Amniotic stem cell (primary cell): ENCODE measurements at places on chromosomes 1 and 21.

- no peak for DNase-seq
Measured at GRCh38 chr1:38991638-38992411, 749 bp downstream of the AKIRIN1 start.

DNA sequence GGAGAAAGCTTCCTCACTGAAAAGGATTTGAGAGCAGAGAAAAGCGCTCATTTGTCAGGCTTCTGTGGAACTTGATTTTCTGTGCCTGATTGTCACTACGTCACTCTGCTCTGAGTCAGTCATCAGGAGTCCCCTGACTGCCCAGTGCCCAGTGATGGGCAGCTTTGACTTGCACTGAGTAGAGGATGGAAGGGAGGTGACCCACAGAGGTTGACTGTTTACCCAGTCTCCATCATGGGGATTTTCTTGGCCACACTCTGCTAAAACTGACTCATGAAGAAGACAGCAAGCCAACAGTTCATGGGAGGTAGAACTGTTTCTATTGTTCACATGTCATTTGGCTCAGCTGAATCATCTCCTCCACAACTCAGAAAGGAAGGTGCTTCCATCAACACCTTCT lies 82.1 kb upstream of the DUSP10 start:
- DNase-seq = no peak

DNA sequence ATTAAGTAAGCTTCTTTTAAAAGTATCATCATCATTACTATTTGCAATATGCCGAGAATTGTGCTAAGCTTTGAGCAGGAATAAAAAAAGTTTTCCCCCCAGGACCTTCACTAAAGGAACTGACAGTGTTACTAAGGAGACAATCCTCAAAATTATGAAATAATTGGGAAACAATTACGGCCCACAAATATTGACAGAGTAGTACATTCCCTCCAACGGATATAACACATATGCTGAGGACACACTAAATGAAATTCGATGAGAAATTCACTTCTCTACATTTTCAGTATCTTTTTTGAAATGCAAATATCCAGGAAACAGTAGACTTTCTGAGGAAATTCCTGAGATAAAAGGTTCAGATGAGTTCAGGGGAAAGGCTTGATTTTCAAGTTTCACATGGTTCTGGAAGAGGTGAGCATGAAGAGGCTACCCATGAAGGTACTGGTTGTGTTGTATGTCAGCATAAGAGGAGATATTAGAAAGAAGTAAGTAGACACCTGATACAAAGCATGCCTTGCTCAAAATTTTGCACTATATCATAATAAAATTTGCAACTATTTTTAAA lies 171.2 kb upstream of the NR5A2 start:
- no peak for DNase-seq

DNA sequence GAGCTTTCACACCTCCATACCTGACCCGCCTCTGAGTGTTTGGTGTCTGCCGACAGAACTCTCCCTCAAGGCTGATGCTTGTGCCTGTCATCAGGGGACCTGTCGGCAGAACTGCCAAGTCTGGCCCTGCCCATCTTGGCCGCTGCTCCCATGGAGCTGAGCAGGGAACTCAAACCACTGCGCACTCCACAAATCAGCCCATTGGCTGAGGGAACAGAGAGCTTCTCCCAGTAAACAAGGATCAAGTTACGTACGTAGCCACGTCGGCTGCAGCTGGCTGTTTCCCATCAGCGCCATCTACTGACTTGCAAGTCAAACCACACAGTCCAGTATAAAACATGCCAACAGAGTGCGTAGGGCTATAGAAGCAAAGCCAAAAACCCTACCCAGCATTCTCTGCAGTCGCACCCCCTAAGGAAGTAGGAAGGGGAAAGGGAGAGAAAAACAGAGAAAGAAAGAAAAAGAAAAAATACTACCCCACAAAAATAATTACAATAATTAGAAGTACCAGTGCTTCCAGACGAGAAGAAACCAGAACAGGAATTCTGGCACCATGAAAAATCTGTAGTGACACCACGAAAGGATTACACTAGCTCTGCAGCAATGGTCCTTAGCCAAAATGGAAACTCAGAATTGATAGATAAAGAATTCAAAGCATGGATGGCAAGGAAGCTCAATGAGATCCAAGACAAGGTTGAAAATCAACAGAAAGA lies 13.1 kb downstream of the KRTAP13-1 start:
- DNase-seq = no peak

DNA sequence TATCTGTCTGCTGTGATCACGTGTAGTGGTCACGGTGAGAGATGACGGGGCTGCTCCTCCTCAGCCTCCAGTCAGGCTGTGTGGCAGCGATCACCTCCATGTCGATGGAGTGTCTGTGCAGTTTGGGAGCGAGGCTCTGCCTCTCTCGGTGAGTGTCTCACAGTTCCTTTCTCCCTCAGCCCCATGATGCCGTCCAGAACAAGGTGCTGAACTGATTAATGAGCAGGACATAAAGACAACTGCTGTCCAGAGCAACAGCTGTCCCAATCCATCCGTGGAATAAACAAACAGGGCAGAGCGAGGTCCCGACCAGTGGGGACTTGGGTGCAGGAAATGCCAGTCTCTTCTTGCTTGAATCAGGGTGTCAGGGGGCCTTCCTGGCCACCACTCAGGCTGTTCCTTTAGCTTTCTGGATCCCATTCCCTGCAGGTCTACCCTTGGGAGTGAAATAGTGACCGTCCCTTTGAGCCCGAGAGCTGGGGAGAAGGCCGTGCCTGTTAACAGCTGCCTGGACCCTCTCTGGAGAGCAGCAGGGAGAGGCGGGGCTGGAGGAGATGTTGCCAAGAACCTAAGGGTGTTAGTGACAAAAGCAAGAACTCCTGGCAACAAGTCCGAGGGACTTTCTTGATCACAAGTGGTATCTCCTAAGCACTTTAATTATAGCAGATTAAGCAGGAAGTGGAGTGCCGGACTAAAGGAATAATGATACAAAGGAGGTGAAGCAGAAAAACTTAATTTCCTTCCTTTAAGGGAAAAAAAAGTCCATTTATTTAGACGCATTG lies 443.9 kb downstream of the KIF26B start:
- DNase-seq = no peak

GRCh38 chr1:180358649-180359048 lies 128.6 kb downstream of the LHX4 start:
- no peak for DNase-seq

DNA sequence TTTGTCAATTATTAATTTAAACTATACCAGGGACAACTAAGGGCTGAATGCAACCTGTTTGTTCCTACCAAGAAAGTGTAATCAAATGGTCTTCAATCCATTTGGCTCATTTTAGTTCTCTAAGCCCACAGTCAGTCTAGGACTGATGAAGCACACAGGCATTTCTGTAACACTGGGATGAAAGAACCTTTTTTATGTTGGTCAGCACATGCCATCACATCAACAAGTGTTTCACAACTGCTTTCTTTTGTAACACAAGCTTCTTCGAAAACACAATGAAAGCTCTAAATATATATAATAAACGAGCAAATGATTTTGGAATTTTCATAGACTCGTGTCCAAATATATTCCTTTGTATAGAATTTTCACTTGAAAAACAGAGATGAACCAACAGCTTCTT lies 28.8 kb downstream of the HEATR1 start:
- no peak for DNase-seq

- no peak for DNase-seq
Measured at GRCh38 chr1:180922631-180923015, 9.9 kb downstream of the KIAA1614 start.

- no peak for DNase-seq
Measured at GRCh38 chr1:243503155-243503554, 247.3 kb downstream of the SDCCAG8 start.

GRCh38 chr1:19877181-19877750 lies 4.9 kb upstream of the OTUD3 start:
- DNase-seq = no peak

DNA sequence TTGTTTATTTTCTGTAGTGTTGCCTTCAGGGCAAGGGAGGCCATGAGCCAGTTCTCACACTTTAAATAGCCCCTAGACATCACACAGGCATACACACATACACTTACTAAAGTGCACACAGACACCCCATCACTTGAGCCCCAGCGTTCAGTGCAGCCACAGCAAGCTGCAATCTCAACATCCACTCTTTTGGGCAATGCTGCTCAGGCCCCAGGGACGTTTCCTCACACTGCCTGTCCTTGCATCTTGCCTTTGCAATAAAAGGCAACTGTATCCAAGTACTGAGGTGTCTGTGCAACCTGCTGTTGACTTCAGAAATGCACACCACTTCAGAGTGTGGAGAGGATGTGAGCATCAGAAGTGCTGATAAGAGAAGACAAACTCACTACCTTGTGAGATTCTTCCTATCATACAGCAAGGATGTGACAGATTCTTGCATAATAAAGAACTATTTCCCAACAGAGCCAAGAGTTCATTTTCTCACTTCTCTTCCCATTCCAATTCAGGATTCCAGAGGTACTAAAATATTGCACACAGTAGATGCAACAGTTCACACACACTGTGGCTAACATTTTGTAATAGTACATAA lies 36.2 kb downstream of the IRF2BP2 start:
- no peak for DNase-seq

GRCh38 chr21:26057477-26058170 lies 112.9 kb downstream of the APP start:
- DNase-seq = no peak

DNA sequence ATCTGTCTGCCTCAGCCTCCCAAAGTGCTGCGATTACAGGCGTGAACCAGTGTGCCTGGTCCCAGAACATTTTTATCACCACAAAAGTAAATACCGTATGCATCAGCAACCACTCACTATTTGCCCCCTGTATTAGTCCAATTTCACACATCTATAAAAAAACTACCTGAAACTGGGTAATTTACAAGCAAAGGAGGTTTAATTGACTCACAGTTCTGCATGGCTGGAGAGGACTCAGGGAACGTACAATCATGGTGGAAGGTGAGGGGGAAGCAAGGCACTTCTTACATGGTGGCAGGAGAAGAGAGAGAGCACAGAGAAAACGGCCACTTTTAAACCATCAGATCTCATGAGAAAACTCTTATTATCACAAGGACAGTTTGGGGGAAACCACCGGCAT lies 25.6 kb upstream of the CTH start:
- no peak for DNase-seq

GRCh38 chr1:111837393-111837792 lies 81.7 kb downstream of the DDX20 start:
- DNase-seq = no peak

GRCh38 chr1:201489643-201490261 lies 17.2 kb downstream of the CSRP1 start:
- no peak for DNase-seq

- DNase-seq = no peak
Measured at GRCh38 chr1:62593825-62594394, 3.4 kb upstream of the ANGPTL3 start.

DNA sequence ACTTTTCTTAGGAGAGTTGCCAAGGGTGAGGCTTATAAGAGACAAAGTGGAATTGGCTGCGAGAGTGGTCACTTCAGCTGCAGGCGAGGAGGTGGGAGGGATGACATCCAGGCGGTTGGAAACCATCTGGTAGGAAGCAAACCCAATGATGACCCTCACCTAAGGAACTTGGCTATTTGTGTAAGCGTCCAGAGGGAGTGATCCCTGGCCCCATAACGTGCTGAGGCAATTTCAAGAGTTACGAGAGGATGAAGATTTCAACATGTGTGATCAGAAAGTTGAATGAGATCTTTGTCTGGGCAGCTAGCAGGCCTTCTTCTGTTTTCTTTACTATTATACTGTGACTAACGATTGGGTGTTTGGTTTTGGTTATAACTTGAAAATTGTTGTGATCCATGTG lies 102.7 kb upstream of the VANGL1 start:
- no peak for DNase-seq

GRCh38 chr1:171495444-171495843 lies 10.1 kb downstream of the PRRC2C start:
- DNase-seq = no peak

GRCh38 chr1:226736001-226736907 lies 2.8 kb downstream of the ITPKB start:
- no peak for DNase-seq

DNA sequence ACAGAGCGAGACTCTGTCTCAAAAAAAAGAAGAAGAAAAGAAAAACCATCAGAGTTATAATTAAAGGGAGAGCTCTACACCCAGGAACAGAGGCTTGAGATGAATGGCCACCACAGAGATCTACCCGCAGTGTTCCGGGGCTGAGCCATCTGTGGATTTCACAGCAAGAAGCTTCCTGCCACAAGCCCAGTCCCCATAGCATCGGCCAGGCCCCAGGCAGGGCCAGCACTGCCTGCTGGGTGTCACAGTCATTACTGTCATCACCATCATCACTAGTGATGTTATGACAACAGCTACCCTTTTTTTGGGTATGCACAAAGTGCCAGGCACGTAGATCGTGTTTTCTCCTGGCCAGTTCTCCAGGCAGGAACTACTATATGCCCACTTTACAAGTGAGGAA lies 111.6 kb upstream of the VAMP3 start:
- no peak for DNase-seq

DNA sequence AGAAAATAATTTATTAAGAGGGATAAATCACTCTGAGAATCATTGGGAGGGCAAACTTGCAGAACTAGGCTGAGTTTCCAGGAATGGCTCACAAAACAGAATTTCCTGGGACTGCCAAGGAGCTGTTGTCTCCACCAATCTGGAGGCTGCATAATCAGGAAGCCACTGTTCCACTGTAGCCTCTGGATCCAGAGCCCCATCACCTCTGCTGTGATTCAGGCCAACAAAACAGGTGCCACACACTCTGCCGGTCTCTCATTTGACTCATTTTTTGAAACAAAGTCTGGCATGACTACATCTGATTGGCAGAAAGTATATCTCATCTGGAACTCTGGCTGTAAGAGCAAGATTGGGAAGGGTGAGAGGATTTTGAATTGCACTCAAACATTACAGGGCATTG lies 178.9 kb upstream of the C1orf105 start:
- DNase-seq = no peak

DNA sequence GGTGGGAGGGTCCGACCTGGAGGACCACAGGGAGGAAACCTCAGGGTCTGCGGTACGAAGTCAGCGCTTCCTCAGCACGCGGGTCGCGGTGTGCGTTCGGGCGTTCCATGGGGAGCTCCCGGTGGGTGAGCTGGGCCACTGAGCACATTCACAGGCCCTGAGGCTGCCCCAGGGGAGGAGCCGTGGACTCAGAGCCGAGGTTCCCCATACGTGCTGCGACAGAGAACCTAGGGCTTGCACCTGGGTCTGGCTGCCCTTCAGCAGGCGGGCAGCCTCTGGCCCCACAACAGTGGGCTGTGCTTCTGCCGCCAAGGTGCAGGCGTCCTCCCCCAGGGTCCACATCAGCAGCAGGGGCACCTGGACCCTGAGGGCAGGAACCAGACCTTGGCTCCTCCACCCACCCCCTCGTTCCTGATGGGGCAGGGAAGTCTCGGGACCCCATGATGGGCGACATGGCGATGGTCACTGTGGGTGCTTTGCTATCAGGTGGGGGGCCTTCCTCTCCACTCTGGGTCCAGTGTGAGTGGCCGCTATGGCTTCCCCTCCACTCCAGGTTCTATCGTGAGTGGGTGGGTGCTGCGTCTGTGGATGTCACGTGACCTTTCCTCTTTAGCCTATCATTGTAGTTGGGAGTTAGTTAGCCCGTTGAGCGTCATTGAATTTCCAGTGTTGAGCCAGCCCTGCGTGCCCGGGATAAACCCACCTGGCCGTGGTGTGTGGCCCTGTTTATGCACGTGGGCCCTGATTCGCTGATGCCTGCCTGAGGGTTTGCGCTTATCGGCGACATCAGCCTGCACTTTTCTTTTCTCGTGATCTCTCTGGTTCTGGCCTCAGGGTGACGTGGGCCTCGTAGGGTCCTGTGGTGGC lies 27.9 kb downstream of the FTCD start:
- DNase-seq = no peak

GRCh38 chr1:44553771-44554170 lies 120.5 kb downstream of the TMEM53 start:
- peak; percentile 12 for DNase-seq
